ENCODE measurements at places on chromosomes 16 and 17.

- no peak for DNase-seq
These were observed 260.0 kb downstream of the HAPSTR1 start for GRCh38 chr16:9351440-9351839.

- no peak for DNase-seq
These were observed 211.6 kb upstream of the SDK2 start for GRCh38 chr17:73855720-73856333.

DNA sequence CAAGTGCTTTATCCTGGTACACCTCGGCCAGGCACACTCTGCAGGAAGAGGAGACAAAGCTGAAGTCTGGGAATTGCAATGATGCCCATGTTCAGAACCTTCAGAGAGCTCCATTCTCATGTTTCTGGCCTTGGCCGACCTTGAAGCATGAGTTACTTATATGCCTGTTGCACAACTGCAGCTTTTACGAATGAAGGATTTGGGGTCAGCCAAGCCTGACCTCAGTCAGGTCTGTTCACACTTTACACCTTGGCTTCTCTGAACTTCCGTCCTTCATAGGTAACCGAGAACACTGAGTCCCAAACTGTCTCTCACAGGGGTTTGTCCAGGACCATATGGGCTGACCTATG, 66.7 kb downstream of the GTF3C1 start:
- DNase-seq, result no peak

- no peak for DNase-seq
These were observed 18.1 kb downstream of the SDK2 start for GRCh38 chr17:73625991-73626673.

- DNase-seq, result no peak
These were observed 4.1 kb downstream of the PRPSAP2 start for GRCh38 chr17:18862011-18862410.

- DNase-seq, result no peak
These were observed 4.5 kb downstream of the SCARF1 start for GRCh38 chr17:1641065-1641403.

DNA sequence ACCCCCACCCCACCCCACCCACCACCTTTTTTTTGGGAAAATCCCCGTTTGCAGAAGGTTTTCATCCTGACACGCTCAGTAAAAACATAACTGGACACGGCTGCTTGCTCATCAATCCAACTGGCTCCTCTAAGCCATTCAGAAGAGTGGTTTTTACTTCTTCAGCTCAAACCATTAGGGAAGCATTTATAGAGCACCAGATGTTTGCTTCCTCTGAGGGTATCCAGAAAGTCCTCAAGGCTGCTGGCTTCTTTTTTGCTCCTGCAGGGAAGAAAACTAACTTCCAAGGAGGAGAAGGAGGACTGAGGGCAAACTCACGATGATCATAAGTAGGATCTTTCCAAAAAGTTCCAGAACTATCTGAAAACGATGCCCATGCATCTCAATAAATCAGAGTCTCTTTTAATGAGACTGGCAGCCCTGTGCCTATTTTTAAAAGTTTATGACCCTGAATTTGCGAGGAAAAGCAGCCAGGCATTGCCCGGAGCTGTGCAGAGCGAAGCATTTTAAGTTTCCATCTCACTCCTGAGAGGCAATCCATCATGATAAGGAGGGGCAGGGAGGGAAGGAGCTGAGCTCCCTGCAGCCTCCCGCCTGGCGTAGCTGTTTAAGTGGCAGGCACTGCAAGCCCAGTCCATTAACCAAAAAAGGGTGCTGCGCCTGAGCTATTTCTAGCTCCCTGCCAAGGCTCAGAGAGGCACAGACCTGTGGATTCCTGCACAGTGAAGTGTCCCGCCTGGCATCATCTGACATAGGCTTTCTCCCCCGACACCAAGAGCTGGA, 146.3 kb upstream of the FOXF1 start:
- no peak for DNase-seq

DNA sequence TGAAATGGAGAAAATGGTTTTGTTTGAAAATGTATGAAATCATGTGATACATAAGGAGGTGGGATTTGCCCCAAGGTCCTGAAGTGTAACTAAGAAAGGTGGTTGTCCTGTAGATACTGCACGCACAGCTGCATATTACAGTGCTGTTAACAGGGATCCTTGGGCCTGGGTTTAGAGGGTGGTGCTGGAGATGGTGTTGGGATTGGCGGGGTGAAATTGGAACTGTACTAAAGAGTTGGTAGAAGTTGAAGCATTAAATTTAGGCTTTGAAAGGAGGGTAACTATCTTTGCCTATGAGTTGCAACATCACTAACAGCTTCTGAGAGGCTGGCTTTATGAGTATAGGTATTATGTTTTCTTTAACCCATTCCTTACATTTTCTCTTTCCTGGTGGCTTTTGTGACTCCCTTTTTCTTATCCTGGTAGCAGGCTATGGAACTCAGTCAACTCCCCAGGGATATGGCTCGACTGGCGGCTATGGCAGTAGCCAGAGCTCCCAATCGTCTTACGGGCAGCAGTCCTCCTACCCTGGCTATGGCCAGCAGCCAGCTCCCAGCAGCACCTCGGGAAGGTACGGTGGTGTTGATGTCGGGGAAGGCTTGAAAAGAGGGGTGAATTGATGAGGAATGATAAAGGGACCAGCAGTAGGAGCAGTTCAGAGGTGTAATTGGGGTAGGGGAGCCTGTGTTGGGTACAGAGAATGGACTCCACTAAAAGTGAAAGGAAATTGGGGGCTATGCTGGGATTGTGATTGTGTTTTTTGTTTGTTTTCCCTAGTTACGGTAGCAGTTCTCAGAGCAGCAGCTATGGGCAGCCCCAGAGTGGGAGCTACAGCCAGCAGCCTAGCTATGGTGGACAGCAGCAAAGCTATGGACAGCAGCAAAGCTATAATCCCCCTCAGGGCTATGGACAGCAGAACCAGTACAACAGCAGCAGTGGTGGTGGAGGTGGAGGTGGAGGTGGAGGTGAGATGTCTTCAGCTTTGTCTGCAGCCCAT, 3.8 kb downstream of the FUS start:
- DNase-seq, result no peak

DNA sequence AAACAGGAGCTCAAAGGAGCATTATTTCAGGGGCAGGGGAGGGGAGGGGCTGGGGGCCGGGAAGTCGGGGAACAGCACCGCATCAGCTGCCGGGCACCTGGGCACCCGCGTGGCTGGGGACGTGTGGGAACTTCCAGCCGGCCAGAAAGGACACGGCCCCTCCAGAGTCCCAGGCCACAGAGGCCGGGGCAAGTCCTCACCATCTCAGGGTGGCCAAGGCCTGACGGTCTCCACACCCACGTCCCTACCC, 1.1 kb downstream of the PGAP6 start:
- DNase-seq, result no peak

GRCh38 chr17:3907483-3908216, 8.6 kb downstream of the P2RX1 start:
- no peak for DNase-seq

DNA sequence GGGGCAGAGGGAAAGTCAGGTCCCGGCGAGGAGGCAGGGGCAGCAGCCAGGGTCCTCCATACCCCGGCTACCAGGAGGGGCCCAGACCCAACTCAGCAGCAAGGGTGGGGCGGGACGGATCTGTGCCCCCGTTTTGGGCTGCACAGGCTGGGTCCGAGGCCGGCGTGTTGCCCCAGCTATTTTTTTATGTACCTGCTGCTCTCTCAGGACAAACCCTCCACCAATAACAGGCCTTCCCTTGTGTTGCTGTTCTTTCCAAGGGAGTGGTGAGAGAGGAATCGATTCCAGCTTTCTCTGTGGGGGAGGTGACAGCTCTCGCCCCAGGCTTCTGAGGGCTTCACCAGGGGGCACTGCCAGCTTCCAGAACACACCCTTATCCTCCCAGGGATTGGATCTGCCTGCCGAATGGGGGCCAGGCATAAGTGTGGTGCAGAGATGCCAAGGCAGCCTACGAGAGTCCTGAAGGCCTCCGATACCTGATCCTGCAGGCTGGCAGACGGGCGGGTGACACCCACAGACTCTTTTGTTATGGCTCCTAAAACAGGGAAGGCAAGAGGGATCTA, 22.3 kb downstream of the RTN4RL1 start:
- DNase-seq, result no peak

DNA sequence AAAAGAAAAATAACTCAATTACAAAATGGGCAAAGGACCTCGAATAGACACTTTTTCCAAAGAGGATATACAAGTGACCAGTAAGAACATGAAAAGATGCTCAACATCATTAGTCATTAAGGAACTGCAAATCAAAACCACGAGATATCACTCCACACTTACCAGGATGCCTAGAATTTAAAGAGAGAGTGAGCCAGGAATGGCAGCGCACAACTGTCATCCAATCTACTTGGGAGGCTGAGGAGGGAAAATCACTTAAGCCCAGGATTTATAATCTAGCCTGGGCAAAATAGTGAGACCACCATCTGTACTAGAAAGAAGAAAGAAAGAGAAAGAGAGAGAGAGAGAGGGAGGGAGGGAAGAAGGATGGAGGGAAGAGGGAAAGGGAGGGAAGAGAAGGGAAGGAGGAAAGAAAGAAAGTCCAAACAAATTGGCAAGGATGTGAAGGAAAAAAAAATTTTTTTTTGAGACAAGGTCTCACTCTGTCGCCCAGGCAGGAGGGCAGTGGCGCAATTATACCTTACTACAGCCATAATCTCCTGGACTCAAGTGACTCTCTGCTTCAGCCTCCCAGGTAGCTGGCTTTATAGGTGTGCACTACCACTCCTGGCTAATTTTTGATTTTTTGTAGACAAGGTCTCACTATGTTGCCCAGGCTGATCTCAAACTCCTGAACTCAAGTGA, 22.6 kb downstream of the TBX2 start:
- DNase-seq, result no peak

DNA sequence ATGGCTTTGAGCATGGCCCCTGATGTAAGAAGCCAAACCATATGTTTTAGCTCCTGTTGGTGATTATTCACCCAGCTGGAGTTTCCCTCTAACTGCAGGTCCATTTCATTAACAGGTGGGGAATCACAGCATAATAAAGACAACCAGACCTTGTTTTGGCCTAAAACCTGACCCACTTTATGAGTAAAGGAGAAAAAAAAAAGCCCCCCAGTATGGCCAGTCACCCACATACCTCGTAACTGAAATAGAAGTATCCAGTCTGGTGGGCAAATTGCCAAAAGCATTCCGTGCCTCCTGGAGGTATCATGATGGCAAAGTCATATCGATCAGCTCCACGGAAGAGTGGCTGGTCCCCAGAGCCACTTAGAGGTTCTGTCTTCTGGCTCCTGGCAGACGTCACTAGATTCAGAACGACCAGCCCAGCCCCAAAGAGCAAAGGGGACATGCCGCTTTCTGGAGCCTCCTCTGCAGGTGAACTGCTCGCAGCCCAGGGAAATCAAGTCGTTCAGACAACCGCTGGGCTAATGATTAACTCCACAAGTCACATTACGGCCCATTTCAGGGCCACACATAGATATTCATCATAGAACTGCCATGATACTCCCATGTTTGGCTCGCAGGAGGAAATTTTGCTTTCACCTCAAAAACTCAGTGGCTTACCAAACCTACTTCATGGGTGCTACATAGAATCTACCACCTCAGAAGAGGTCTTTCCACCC, at the start of gene TMED6:
TSS of gene TMED6 (minus strand) at position 478 of the 719 bp plus-strand sequence. CDS start at position 445, 33 bp downstream.
- DNase-seq, result no peak

DNA sequence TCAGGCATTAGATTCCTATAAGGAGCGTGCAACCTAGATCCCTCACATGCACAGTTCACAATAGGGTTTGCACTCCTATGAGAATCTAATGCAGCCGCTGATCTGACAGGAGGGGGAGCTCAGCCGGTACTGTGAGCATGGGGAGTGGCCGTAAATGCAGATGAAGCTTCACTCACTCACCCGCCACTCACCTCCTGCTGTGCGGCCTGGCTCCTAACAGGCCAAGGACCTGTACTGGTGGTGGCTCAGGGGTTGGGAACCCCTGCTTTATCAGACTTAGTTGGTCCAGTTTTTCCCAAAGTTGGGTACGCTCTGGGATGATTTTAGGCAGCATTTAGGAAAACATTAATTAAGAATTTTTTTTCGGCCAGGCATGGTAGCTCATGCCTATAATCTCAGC, 103.8 kb downstream of the MARF1 start:
- DNase-seq, result no peak

DNA sequence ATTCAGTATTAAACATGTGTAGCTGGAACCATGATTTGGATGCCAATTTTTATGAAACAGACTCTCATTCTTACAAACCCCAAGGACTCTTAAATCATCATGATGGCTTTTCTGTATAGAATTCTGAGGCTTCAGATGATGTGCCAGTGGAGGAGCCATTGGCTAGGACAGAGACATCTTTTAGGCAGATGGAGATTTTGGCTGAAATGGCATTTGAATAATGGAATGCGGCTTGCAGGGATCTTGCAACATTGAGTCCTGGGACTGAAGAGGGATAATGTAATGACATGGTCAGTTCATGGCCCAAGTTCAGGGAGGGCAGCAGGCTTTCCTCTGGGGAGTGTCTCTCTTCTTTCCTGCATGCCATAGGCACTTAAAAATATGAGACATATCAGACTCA, 172.4 kb downstream of the ABCA8 start:
- DNase-seq, result no peak

GRCh38 chr16:22711847-22712246, 102.1 kb upstream of the HS3ST2 start:
- DNase-seq, result no peak

DNA sequence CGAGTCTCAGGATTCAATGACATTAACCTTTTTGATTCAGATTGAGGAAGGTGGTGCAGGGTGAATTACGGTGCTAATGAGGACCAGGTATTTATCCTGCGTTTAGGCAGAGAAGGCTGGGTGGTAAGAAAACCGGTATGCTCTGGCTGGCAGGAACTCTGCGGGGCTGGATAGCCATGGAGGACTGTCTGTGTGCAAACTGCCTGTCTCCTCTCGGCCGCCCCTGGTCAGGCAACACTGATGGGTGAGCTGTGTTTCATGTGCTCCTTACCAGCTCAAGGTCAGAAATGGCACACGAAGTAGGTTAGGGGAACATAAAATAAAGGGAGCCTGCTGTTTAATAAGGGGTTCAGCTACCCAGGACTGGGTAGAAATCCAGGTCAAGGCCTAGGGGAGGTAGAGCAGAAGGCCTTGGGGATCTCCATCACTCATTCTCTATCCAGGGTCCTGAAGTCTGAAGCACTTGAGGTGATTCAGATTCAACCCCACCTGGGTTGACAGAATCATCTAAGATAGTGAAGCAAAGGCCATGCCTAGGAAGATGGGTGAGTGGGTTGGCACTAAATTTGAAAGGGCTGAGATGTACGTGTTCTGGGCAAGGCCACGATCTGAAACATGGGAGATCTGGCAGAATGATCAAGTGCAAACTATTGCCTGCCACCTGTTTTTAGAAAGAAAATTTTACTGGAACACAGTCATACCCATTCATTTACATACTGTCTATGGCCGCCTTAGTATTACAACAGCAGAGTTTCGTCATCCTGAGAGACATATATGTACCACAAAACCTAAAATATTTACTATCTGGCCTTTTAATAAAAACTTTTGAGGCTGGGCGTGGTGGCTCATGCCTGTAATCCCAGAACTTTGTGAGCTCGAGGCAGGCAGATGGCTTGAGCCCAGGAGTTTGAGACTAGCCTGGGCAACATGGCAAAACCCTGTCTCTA, 292.5 kb downstream of the XYLT1 start:
- no peak for DNase-seq

- no peak for DNase-seq
These were observed 26.2 kb upstream of the MAP3K14 start for GRCh38 chr17:45342871-45343526.

All from naive B cell (primary cell).